ENCODE measurements at places on chromosomes 6 and 20. TPM values are rescaled to one million over a fixed set of nuclear protein-coding genes. Genes with fewer than 3 reads are reported as not detected.

OPRL1 gene
- 0.19 TPM for total RNA-seq

PTK6 gene
- 0.15 TPM for total RNA-seq

SLC32A1 gene
- total RNA-seq: not detected

LY6G6C gene
- not detected for total RNA-seq

TNF gene
- 162 TPM for total RNA-seq

PRR18 gene
- total RNA-seq: 0.15 TPM

RBL1 gene
- total RNA-seq: 44.1 TPM

HLA-DMA gene
- total RNA-seq: 11.7 TPM

SNRNP48 gene
- 13.3 TPM for total RNA-seq

ZNF76 gene
- total RNA-seq: 33.0 TPM

BAG2 gene
- total RNA-seq: 12.5 TPM

RIPOR3 gene
- total RNA-seq: not detected

ZNF391 gene
- 3.8 TPM for total RNA-seq

MUCL3 gene
- not detected for total RNA-seq

LCA5 gene
- 0.06 TPM for total RNA-seq

EIF6 gene
- total RNA-seq: 192 TPM

TPX2 gene
- total RNA-seq: 79.1 TPM

TBC1D22B gene
- total RNA-seq: 13.1 TPM

SYCP2 gene
- total RNA-seq: 4.4 TPM

THBS2 gene
- not detected for total RNA-seq

GLP1R gene
- not detected for total RNA-seq

NRSN1 gene
- total RNA-seq: not detected

PREP gene
- total RNA-seq: 54.4 TPM

ARG1 gene
- total RNA-seq: not detected

SLC16A10 gene
- 5.3 TPM for total RNA-seq
